ENCODE measurements at places on chromosomes 6 and 20. TPM values are rescaled to one million over a fixed set of nuclear protein-coding genes. Genes with fewer than 3 reads are reported as not detected.

DNA sequence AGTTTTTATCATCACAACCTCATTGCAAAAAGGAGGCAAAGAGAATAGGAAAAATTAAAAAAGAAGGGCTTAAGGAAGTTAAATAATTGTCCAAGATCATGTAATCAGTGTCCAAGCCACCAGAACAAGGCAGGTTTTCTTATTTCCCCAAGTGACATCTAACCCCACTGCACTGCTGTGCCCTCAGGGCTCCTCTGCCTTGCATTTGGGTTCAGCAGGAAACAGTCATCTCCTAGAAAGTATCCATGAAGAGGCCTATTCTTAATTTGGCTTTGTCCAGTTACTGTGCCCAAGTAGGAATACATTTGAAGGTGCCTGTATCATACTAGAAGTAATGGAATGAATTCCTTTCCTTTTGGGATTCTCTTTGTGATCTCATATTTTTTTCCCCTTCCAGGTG is 10.5 kb downstream of the TMEM14A start:
- DNase-seq = no peak

DNA sequence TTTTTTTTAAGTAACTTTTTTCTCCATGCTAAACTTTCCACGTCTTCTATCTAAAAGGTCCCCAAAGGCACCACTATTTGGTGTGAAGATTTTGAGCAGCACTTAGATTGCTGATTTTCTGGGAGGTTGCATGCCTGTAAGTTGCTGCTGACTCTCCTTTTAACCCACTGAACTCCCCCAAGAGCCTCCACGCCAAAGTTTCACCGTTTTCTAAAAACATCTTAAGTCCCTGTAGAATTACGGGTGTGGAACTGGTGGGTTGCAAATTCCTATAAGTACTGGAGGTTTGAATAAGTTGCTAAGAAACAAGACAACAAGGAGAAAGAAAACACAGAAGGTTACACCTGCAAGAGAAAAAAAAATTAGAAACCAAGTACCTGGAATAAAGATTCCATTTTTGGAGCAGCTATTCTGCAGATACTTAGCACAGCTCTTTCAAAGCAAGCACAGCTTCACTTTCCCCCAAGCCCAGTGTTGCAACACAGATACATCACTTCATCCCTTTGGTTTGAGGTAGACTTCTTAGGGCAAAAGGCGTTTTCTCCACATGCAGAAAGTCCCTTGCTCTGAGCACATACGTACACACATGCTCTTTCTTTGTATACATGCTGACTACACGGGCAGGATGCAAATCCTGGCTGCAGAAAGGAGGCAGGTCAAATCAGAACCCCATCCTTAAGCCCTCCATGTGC is 5.0 kb downstream of the JAG1 start:
- DNase-seq = no peak

- no peak for DNase-seq
Observed at GRCh38 chr6:36546308-36546919, 865 bp downstream of the STK38 start.

- no peak for DNase-seq
Observed at GRCh38 chr6:159871241-159871640, 19.5 kb upstream of the MAS1 start.

DNA sequence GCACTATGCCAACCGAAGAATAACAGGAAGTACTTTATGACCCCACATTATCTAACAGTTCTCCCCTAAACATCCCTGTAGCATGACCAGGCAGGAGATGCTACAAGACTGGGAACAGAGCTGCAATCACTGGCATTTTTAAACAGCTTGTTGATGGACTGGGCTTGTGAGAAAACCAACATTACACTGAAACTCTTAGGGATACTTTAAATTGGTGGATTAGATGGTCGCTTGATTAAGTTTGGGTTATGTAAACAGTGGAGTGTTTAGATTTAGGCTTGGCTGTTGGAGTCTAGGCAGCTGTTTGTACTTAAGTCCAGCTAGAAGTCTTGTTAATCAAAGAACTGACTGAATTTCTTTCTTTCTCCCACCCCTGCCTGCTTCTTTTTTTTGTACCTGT is 234.1 kb upstream of the BMP2 start:
- no peak for DNase-seq

- DNase-seq = no peak
Observed at GRCh38 chr20:62819494-62820174, 2.8 kb downstream of the COL9A3 start.

DNA sequence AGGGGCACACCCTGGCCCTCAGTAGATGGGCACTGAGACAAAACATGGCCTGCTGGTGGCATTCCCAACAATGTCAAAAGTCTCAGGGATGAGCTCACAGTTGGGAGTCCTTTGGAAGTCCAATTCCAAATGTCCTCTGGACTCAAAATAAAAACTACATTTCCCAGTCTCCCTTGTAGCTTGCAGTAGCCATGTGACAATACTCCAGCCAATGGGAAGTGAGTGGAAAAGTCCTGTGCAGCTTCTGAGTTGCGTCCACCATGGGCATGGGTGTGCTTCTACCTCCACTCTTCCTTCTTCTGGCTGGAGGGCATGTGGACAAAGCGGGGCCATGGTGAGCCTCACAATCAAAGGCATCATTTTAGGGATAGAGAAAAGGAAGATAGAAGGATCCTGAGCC is 5.8 kb upstream of the ADAM33 start:
- no peak for DNase-seq

GRCh38 chr20:49888212-49889000 is 26.9 kb downstream of the SPATA2 start:
- peak; percentile 91 for DNase-seq

DNA sequence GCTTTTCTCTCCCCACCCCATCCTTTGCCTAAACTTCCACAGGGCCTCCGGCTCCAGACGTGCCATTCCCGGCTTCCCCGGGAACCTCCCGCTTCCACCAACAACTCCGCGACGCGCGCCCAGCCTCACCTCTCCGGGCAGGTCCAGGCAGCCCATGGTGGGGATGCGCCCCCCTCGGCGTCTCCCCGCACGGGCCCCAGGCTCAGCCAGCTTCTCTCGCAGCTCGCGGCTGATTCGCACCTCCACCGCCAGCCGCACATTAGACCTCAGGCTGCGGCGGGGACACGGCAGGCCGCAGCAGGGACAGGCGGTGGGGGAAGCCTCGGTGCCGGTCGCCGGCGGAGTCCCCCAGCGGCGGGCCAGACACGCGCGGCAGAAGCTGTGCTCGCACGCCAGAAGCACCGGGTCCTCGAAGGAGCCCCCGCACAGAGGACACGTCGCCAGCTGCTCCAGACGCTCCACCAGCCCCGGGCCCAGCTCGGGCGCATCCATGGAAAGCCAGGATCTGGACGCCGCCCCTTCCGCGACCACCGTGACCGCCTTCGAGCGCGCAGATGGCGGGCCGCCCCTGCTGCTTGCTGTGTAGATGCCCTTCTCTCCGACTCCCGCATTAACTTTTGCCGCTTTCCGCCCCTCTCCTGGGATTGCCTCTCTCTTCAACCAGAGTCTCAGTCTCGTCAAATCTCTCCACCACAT is at the start of gene RNF39:
Gene RNF39 (minus strand): TSS at position 676 of the 696 bp plus-strand sequence. CDS start 184 bp downstream, at position 492.
- DNase-seq = no peak

DNA sequence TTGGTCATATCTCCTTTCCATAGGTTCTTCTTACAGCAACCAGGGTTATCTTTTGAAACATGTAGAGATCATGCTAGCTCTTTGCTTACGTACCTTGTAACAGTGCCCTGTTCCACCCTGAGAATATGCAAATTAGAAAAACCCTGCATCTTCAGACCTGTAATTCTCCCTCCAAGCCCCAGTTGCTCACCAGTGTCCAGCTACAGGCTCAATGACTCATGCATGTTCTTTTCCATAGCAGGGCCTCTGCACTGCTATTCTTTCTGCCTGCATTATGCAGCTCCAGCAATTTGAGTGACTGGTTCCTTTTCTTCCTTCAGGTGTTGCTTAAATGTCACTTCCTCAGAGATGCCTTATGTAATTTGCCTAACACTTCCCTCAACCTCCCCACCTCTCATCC is 636.2 kb downstream of the KHDRBS2 start:
- DNase-seq = no peak

- DNase-seq = no peak
Observed at GRCh38 chr6:93337772-93338394, 81.5 kb downstream of the EPHA7 start.

DNA sequence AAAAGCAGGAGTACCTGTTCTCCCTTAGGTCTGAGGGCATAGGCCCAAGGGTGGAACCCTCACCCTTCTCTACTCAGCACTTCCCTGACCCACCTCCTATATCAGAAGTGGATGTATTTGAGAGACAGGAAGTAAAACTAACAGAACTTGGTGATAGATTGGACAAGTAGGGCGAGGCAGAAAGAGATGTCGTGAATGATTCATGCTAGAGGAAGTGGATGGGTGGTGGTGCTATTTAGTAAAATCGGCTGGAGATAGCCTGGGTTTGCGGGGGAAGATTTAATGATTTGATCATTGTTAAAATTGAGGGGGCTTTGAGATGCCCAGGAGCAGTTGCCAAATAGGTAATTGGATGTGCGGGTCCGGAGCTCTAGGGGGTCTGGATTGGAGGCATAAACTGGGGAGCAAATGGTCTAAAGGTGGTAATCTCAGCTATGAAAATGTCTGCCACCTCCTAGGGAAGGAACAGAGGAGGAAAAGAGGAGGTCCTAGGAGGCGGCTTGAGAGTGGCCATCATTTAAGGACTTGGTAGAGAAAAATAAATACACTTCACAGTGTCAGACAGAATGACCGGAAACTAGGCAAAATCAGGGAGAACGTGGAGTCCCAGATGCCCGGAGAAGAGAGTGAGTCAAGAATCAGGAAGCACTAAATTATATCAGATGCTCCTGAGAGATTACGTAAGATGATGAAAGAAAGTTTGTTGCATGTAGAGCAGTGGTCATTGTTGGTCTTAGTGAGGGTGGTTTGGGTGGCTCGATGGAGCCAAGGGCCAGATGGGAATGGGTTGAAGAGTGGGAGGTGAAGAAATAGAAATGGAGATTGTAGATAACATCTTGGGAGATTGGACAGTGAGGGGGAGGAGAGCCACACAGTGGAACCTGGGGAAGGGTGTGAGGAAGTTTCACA is 142.0 kb downstream of the CEP57L1 start:
- no peak for DNase-seq

DNA sequence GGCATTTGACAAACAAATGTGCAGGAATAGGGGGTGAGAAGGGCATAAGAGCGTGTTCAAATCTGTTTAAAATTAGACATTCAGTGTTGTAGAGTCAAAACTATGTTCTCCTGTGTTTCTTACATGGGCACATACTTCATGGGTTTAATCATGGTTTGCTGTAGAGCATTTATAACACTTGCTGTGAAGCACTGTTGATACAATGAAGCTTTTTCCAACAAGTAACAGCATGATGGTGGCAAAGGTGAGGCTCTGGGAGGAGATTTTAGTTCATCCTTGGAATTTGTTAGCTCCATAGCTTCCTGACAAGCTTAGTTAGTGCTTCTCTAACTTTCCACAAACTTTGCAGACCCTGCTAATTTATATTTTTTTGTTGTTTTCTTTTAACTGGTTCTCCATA is 900.7 kb downstream of the TFAP2A start:
- DNase-seq = no peak

DNA sequence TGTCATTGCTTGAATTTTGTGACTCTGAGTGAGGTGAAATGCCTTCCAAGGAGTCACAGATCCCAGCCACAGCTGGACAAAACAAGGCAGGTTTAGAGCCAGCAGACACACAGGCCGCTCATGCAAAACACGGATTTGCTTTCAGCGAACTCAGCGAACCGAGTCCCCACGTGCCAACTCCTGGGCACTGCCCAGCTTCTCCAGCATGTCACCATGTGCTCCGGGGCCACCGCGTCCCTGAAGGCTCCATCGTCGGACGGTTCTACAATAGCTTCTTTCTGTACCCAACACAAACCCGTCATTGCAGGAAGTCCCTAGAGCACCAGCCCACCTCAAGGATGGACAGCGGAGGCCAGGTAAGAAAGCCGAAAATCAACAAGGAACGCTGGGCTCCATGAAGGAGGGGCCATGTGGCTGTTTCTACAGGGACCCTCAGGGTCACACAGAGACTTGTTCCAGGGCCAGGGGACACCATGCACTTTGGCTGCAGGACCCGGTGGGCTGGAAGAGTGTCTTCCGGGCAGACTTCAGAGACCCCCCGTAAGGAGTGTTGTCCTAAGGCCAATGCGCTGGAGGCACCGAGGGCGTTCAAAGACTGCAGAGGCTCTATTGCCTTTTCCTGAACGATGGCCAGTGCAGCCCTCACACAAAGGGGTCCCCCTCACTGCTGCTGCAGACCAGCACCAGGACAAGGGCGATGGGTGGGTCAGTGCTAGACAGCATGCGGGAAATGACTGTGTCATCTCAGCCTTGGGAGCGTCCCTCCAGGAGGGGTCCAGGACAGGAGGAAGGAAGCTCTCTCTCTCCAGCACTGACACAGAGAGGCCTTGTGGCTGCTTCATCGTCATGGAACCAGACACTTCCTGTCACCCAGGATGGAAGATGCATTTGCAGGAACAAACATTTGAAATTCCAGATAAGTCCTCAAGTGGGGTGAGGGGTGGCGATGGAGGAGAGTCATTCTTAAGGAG is 19.8 kb downstream of the DACT2 start:
- no peak for DNase-seq

GRCh38 chr20:13736436-13737191 is 48.1 kb downstream of the ESF1 start:
- DNase-seq = no peak

GRCh38 chr20:61500791-61501321 is 248.8 kb downstream of the CDH4 start:
- DNase-seq = no peak

DNA sequence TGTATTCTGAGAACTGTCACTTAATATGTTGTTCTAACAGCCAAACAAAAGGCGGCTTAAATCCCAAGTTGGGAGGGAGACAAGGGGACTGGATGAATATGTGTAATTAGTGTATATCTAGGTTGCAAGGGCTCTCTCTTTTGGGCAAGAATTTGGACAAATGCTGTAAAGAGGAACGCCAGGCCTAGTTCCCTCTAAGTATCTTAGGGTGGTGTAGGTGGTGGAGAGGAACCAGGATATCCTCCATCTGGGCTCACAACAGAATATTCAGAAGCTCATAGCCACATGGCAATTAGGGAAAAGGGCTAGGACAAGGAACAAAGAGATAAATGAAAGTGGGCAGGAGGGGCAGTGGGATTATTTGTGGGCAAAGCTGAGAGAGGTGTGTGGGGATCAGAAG is 149.5 kb downstream of the LRFN2 start:
- DNase-seq = no peak

- no peak for DNase-seq
Observed at GRCh38 chr6:144341831-144342527, 56.8 kb downstream of the UTRN start.

DNA sequence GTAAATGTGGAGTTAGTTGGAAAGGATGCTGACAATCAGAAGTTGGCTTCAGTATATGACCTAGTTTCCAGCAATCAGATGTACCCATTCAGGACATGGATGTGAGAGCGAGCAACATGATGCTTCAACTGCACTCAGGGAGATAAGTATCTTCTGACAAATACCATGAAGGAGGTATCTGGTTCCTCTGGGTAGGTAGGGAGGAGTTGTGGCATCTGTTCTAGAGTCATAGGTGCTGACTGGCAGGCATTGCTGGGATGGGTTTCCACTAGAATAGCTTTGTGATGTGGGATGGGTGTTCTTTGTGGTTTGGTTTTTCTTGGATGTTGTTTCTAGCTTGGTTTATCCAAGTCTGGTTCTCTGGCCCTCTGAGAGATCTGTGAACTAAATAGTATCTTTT is 3.9 kb upstream of the REV3L start:
- no peak for DNase-seq

- DNase-seq = peak; percentile 30
Observed at GRCh38 chr6:145147981-145148749, 587.2 kb downstream of the EPM2A start.

BEND6 gene
- 7.7 TPM for total RNA-seq

HEY2 gene
- total RNA-seq = 3.2 TPM

PAX1 gene
- not detected for total RNA-seq

RUNX2 gene
- 2.7 TPM for total RNA-seq

BIRC7 gene
- not detected for total RNA-seq

CFAP61 gene
- 0.07 TPM for total RNA-seq

ULBP2 gene
- total RNA-seq = 8.8 TPM

WFDC12 gene
- not detected for total RNA-seq

Data from Caki2 (cell line).